HTR-8/SVneo (cell line): ENCODE measurements at places on chromosomes 1 and 21.

- no peak for DNase-seq
These were observed 339.4 kb upstream of the ESRRG start for GRCh38 chr1:217062586-217062985.

DNA sequence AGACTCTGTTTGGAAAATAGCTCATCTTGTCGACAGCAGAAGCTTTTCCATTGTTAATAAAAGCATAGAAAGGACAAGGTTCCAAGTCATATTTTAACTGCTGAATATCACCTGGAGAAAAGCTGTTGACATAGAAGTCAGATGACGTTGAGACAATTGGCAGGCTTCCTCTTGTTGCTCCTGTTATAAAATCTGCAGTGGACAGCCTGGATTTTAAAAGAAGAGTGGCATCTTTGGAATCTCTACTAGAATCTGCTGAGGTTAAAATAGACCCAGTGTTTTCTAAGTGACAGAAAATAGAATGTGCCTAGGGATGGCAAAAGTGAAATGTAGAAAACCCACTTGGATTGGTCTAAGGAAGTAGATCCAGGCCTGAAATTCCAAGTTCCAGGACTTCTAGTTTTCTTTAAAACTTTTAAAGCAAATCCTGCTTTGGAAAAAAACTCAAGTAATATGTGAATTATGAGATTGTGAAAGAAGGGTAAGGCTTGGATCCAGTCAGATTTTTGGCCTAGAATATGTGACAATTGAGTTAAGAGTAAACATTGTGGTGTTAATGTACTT, 53.6 kb upstream of the NEXN start:
- DNase-seq: peak; percentile 10

DNA sequence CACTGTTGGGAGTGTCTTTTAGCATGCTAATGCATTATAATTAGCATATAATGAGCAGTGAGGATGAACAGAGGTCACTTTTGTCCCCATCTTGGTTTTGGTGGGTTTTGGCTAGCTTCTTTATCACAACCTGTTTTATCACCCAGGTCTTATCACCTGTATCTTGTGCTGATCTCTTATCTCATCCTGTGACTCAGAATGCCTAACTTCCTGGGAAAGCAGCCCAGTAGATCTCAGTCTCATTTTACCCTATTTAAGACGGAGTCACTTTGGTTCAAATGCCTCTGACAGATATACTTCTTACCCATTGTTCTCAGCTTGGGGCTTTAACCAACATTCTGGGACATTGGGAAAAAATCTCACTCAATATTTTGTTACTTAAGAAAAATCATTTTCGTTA, 348.7 kb downstream of the PBX1 start:
- no peak for DNase-seq

DNA sequence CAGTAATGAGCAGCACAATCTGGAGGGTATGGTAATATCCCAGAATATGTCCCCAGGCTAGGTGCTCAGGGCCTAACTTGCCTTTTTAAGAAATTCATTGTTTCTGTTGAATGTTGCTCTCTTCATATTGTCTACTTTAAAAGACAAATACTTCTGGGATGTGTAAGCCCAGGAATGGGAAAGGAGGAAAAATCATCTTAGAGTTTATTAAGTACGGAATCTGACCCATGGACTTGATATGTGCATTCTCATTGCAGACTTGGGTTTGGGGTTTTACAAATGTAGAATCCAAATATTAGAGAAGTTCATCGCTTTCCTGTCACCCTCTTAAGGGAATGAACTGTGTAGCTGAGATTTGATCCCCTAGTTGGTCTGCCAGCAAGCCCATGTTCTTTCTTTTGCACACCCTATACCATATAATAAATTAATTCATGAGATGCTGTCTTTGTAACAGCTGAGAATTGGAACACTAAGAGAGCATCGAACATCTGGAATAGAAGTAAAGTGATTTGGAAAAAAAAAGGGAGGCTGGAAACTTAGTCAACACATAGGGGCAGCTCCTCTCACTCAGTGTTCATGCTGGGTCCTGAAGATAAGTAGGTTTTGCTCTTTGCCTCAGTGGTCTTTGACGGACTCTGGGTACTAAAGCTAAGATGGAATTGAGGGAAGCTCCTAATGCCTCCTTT, 235.8 kb upstream of the C1orf105 start:
- no peak for DNase-seq

- DNase-seq: no peak
These were observed 2.4 kb upstream of the MMP23B start for GRCh38 chr1:1629430-1630190.
